ENCODE measurements at places on chromosomes 16 and 17.

DNA sequence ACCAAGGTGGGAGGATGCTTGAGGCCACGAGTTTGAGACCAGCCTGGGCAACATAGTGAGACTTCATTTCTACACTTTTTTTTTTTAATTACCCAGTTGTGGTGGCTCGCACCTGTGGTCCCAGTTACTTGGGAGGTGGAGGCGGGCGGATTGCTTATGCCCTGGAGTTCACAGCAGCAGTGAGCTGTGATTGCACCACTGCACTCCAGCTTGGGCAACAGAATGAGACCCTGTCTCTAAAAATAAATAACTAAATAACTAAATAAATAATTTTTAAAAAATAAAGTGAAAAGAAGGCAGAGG is 9.3 kb downstream of the DNAI2 start:
- no peak for DNase-seq

GRCh38 chr16:51540259-51540658 is 389.2 kb upstream of the SALL1 start:
- DNase-seq = no peak

- no peak for DNase-seq
These were observed 18.9 kb downstream of the UTP6 start for GRCh38 chr17:31882571-31882970.

DNA sequence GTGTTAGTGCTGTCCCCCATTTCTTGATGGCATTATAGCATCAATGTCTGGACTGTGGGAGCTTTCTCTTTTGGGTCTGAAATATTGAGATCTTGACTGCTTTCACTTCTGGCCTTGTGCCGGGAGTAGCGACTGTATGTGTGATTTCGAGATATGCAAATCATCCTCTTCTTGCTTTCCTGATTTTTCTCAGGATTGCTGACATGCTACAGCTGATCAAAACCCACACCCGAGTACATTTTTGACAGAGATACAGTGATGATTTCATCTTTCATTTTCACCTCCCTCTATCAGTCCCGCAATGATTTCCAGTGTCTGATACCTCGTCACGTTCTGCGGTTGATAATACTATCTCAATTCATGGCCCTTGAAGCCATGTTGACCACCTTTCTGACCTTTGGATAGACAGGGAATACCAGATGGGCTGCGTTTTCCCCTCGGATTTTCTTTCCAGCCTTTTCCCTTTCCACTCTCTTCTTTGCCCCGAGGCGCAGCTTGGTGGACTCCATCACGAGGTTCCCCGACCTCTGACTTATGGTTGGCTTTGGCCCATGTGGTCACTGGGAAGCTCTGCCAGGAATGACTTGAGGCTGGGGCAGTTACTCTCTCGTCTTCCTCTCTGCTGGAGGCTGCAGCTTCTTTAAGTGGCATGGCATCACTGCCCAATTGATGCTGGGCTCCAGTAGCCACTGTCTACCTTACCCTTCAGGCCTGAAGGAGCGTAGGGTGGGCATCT is 184.4 kb downstream of the SNX29 start:
- no peak for DNase-seq

GRCh38 chr17:74474043-74474792 is 7.8 kb downstream of the CD300A start:
- DNase-seq = no peak

DNA sequence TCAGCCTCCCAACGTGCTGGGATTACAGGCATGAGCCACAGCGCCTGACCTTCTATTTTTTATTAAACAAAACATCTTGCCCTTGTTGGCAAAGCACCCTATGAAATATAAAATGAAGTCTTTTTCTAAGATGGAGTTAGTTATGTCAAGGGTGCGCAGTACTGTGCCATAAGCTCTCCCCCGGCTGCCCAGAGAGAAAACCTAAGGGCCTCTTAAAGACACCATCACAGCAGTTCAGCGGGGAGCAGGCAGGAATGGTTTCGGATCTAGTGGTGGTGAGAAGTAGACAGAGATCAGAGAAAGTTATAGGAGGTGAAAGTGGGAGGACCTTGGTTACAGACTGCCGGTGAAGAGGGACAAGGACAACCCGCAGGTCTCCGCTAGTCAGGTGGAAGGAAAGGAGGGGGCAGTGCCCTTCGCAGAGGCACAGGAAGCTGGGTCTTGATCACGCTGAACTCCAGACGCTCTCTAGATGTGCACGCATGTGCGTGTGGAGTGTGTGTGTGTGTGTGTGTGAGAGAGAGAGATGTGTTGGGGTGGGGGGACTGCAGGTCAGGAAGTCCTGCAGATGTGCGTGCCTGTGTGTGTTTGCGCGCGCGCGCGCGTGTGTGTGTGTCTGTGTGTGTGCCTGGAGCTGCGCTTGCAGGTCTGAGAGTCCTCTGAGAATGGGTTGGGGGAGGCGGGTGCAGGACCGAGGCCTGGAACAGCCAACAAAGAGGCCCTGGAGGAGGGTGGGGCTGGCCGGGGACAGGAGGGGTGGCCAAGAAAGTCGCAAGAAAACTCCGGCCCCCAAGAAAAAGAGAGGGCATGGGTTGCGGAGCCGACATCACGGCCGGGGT is 748 bp upstream of the CMTM3 start:
- peak; percentile 89 for DNase-seq

DNA sequence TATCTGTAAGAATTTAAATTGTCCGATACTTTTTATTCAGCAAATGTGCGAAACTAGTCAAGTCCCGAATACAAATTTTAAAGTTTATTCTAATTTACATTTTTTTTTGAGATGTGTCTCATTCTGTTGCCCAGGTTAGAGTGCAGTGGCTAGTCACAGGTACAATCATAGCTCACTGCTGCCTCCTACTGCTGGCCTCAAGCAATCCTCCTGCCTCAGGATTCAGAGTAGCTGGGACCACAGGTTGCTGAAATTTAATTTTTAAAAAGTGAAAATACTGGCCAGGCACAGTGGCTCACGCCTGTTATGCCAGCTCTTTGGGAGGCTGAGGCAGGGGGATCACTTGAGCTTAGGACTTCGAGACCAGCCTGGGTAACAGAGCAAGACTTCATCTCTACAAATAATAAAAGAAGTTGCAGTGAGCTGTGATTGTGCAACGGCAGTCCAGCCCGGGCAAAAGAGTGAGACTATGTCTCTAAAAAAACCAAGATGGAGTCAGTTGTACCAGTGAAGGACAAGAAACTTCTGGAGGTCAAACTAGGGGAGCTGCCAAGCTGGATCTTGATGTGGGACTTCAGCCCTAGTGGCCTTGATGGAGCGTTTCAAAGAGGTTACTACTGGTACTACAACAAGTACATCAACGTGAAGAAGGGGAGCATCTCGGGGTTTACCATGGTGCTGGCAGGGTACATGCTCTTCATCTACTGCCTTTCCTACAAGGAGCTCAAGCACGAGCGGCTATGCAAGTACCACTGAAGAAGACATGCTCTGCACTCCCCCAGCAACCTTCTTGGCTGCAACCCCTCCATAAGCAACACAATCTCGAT is 5.6 kb downstream of the POLG2 start:
- no peak for DNase-seq

GRCh38 chr17:15106540-15106939 is 158.6 kb downstream of the PMP22 start:
- DNase-seq = no peak

- no peak for DNase-seq
These were observed 22.3 kb downstream of the SYCE1L start for GRCh38 chr16:77221482-77221881.

DNA sequence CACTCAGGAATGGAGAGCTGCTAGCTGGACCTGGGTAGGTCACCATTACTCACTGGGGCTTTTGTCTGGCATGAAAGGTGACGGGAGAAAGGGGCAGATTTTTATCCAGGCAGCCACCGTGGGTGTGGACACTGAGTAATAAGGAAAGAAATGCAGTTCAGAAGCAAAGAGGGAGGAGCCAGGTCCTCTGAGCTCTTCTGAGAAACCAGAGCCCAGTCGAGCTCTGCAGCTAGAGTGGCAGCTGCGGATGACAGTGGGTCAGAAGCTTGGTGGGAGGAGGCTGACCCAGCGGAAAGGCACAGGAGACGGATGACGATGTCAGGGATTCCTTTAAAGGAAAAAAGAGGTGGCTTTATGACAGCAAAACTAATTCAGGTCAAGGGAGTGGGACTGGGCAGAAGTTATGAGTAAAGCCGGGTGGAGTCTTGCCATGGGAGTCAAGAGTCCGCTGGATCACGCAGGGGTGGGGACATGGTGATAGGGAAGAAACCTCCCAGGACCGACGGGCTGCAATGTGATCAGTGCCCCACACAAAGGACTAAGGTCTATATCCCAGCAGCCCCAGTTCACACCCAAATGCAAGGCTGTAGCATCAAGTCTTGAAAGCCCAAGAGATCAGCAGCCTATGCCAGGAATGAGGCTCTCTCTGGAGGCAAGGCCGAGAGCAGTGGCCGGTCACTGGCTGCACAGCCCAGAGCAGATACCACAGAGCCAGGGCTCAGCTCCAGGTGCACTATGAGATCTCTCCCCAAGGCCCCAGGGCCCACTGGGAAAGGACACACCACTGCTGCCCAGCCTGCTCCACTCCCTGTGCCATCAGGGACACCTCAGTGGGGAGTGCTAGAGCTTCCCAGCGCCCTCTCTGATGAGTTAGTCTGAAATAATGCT is 6.3 kb upstream of the MNT start:
- peak; percentile 65 for DNase-seq

GRCh38 chr17:260031-260791 is 78.8 kb upstream of the DOC2B start:
- peak; percentile 22 for DNase-seq

DNA sequence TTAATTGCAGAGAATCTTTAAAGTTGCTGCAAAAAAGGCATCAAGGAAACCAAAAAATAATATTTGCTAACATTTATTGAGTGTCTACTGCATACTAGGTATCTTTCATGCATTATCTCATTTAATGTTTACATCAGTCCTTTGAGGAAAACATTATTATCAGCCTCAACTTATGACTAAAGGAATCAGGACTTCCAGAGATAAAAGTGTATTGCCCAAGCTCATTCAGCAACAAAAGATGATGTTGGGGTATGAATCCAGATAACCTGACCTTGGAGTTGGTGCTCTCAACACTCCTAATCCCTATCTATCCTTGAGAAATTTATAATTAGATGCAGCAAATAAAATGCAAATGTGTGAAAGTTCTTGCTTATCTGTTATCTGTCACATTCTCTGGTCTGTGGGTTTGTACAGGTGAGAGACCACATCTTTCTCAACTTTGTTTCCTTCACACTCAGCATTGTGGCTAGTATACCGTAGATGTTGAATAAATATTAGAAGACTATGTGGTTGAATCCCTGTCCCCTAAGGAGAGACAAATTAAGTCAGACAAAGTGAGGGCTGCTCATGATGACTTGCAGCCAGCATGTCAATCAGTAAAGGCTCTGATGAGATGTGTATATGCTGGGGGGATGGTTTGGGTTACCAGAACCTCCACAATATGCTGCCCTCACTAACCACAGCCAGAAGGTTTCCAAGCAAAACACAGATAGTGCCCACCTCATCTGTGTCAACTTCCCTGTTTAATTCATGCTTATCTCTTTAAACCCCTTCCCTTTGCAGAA is 82.6 kb downstream of the NOG start:
- DNase-seq = no peak

- no peak for DNase-seq
These were observed 202.5 kb upstream of the MON1B start for GRCh38 chr16:76988526-76988925.

GRCh38 chr16:4194661-4195060 is 47.2 kb downstream of the SRL start:
- no peak for DNase-seq

GRCh38 chr16:2270588-2271470 is 2.9 kb upstream of the RNPS1 start:
- DNase-seq = no peak
